Dermis lymphatic vessel endothelial cell (primary cell): ENCODE measurements at places on chromosomes 7 and 10. TPM values are rescaled to one million over a fixed set of nuclear protein-coding genes. Genes with fewer than 3 reads are reported as not detected.

FEZF1 gene
- not detected in 2 replicates for total RNA-seq

SNCG gene
- 153 and 248 TPM in 2 replicates for total RNA-seq

HTR5A gene
- total RNA-seq, result not detected in 2 replicates

MACC1 gene
- total RNA-seq, result under 0.01 TPM in 2 replicates

FAM241B gene
- total RNA-seq, result 0.09 and 0.22 TPM in 2 replicates

FOXI2 gene
- total RNA-seq, result not detected in 2 replicates

PAX2 gene
- not detected in 2 replicates for total RNA-seq

PTPRN2 gene
- 2.7 and 3.1 TPM in 2 replicates for total RNA-seq

HMX2 gene
- not detected in 2 replicates for total RNA-seq

TRIM74 gene
- total RNA-seq, result 0.09 and 0.22 TPM in 2 replicates

ARHGEF35 gene
- total RNA-seq, result under 0.01 and 0.43 TPM in 2 replicates

CPA5 gene
- not detected in 2 replicates for total RNA-seq

DNAH11 gene
- 0.11 TPM in 1 of 2 replicates, not detected in the other for total RNA-seq

AMZ1 gene
- under 0.01 TPM in 2 replicates for total RNA-seq

IGFBP1 gene
- not detected in 2 replicates for total RNA-seq
